ENCODE measurements at places on chromosomes 4 and X.

DNA sequence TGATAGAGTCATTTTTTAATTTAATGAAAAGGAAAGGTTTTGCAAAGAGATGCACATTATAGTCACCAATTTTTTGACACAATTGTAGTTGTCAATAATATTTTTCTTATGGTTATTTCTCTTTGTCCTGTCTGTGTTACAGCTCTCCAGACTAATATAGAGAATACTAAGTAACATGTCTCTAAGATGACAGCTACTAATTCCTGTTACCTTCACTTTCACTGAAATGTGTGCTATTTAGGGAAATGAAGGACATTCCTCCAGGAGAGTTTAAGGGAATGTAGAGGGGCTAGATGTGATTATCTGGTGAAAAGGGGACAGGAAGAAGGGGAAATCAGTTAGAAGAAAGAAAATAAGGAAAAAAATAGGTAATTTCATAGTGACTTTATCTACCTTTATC lies 1.4 kb downstream of the KLHL5 start:
- no peak for DNase-seq

- no peak for DNase-seq
Measured at GRCh38 chrX:30246769-30247489, at the start of gene MAGEB1. TSS of gene MAGEB1 (plus strand) at chrX:30247146. CDS start at chrX:30250494, 3,348 bp downstream.

DNA sequence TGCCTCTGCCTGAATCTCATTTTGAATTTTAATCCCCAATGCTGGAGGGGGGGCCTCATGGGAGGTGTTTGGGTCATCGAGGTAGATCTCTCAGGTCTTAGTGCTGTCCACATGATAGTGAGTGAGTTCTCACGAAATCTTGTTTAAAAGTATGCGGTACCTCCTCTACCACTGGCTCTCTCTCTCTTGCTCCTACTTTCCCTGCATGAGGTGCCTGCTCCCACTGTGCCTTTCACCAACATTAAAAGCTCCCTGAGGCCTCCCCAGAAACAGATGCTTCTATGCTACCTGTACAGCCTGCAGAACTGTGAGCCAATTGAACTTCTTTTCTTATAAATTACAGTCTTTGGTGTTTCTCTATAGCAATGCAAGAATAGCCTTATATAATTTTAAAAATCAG lies 560.7 kb upstream of the CPEB2 start:
- no peak for DNase-seq

GRCh38 chr4:172546782-172547181 lies 621.8 kb upstream of the GALNT7 start:
- no peak for DNase-seq

GRCh38 chr4:29538889-29539646 lies 1181.1 kb upstream of the PCDH7 start:
- DNase-seq = no peak

GRCh38 chr4:169567916-169568315 lies 44.5 kb downstream of the NEK1 start:
- no peak for DNase-seq

GRCh38 chr4:48138936-48139335 lies 4.9 kb upstream of the TXK start:
- no peak for DNase-seq

GRCh38 chr4:22515145-22515887 lies 550 bp downstream of the ADGRA3 start:
- DNase-seq = no peak

GRCh38 chrX:24080704-24081103 lies 25.9 kb downstream of the EIF2S3 start:
- DNase-seq = no peak

DNA sequence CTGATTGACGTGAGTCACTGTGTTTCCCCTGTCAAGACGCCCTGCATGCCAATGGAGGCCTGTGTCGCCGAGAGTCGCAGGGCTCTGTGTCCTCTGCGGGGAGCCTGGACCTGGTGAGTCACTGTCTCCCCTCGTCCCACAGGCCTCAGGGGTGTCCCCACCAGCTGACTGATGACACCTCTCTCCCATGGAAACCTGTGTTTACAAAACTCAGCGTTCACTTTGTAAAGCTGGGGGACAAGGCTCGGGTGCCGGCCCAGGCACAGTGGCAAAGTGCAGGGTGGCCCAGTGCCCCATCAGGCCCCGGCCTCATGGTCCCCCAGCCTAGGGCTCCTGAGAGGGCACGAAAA lies 21.2 kb upstream of the HGFAC start:
- no peak for DNase-seq

- no peak for DNase-seq
Measured at GRCh38 chrX:150841456-150842197, 56.8 kb downstream of the CD99L2 start.

DNA sequence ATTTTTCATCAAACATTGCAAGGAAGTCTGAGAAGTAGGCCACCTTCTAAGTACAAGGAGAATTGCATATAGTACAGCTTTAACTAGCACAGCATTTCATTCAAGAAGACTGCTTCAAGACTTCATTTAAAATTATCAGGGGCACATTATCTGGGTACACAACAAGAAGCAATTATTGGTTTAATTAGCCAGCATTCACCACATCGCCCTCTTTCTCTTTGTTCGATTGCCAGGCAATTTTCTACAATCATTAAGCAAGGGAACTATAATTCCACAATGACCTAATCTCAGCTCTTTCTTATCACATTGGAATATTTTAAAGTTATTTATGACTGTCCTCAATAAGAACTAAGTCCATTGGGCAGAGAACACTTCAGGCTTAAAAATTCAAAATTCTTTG lies 1347.1 kb upstream of the PABPC4L start:
- no peak for DNase-seq

DNA sequence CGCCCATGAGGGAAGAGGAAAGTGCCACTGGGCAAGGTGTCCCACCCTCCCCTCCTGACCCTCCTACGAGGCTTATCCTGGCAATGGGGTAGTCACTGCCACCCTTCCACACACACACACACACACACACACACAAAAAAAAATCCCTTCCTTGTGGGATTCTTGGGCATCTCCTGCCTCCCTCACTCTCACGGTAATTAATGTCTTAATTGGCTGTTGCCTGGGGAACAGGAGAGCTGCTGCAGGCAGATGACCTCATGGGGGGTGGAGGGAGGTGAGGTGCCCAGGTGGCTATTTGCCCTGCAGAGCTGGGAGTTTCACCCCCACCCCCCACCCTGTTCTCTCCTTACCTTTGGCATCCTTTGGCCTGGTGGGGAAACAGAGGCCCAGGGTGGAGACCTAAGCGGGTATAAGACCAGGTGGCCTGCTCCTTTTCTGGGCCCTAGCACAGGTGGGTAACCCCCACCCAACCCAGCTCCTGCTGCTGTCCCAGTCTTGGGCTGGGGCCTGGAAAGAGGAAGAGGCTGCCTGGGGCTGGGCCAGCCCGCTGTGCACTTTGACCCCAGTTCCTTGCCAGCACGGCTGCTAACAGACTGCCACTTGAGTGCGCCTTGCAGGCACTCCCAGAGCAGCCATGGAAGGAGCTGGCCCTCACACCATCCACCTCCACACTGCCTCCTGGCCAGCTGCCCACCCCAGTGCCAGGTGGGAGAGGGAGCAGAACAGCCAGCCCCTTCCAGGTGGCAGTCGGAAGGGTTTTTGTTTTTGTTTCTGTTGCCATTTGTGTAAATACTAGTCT lies 12.6 kb downstream of the EFNB1 start:
- DNase-seq = no peak

- no peak for DNase-seq
Measured at GRCh38 chr4:55021214-55021613, 104.2 kb downstream of the KDR start.

DNA sequence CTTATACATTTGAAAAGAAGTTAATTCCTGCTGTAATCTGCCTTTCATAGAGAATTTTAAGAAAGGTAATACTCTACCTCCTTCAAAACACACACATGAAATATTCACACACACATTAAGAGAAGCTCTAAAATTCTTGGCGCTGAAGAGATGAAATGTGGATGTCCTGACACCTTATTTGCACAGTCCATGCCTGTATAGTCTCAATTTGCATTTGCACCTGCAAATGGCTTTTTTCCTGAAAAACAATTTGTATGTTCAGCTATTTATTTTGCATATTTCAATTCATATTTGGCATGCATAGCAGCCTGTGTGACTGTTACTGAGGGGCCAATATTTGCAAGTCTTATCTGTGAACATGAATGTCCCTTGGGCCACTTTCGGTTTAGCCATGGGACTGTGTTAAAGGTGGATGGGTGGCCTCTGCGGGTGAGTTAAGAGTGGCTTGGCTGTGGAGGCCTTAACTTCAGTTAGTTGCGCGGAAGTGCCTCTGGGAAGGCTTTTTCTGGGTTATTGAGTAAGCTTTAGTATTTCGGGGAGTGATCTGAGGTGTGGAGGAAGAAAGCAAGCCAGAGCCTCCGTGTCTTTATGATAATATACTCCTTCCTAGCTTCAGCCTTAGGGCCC lies 443.3 kb upstream of the FAT1 start:
- no peak for DNase-seq

DNA sequence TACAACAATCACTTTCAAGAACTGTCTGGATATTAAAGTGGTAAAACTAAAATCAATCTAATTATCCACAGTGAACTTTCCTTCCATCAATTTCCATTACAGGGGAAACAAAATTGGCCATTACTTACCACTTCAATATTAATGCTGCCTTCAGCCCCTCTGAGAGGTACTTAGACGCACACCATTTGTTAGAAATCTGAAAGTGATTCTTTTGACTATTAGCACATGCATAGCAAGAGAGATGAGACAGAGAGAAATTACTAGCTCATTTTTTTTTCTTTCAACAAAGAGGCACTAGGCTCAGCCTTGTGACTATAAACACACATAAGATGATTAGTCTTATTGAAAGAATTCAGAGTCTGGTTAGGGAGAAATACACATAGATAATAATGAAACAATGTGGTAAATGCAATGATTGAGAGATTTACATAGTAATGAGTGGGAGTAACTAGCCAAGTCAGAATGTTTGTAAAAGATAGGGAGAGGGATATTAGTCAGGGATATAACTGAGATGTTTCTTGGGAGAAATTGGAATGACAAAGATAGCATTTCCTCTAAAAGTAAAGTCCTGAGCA lies 93.3 kb downstream of the YIPF7 start:
- no peak for DNase-seq

- no peak for DNase-seq
Measured at GRCh38 chrX:13900351-13900750, 83.5 kb upstream of the GPM6B start.

GRCh38 chr4:38902695-38903094 lies 35.1 kb downstream of the FAM114A1 start:
- DNase-seq = no peak

- no peak for DNase-seq
Measured at GRCh38 chr4:17511051-17511450, 839 bp downstream of the QDPR start.
